ENCODE measurements at places on chromosomes 11 and 22.

DNA sequence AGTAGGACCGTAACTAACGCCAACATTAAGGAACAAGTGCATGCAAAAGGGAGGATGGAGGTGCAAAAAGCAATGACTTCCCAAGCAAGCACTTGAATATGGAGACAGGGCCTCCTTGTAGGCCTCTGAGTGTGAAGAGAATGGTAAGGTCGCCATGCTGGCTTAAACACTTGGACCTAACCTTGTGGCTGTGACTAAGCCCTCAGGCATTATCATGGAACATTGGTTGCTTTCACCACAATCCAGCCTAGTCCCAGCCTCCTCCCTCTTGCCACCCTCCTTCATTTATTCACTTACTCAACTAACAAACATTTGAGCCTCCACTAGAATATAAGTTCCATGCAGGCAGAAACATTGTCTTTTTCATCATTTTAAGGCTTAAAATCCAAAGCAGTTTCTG lies 11.9 kb upstream of the SYTL2 start:
- no peak for DNase-seq

- DNase-seq = no peak
These were observed 697 bp upstream of the SCGB1A1 start for GRCh38 chr11:62418136-62418535.

DNA sequence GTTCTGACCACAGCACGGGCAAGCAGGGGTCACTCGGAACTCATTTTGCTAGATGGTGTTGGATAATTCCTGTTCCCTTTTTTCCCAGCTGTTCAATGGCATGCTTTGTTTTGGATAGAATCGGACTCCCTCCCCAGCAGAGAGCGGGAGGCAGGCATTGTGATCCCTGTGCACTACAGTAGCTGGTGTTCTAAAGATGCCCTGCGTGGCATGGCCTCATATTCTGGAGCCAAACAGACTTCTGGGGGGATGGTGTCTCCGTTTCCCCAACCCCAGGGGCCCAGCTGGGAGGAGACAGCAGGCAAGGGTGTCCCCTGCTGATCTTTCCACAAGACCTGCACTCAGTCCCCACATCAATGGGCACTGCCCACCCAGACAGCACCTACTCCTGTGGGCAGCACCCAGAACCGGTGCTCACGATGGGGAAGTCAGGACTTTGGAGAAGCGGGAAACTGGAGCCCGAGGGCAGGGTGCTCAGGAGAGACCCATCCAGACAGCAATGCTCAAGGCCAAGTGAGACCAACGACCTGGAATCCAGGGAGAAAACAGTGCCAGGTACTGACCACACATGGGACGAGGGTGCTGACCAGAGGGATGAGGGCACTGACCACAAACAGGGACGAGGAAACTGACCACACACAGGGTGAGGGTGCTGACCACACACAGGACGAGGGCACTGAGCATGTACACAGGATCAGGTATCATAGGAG lies 934.9 kb downstream of the BRD1 start:
- no peak for DNase-seq

GRCh38 chr11:56886455-56886854 lies 102.3 kb upstream of the OR5AK2 start:
- no peak for DNase-seq

DNA sequence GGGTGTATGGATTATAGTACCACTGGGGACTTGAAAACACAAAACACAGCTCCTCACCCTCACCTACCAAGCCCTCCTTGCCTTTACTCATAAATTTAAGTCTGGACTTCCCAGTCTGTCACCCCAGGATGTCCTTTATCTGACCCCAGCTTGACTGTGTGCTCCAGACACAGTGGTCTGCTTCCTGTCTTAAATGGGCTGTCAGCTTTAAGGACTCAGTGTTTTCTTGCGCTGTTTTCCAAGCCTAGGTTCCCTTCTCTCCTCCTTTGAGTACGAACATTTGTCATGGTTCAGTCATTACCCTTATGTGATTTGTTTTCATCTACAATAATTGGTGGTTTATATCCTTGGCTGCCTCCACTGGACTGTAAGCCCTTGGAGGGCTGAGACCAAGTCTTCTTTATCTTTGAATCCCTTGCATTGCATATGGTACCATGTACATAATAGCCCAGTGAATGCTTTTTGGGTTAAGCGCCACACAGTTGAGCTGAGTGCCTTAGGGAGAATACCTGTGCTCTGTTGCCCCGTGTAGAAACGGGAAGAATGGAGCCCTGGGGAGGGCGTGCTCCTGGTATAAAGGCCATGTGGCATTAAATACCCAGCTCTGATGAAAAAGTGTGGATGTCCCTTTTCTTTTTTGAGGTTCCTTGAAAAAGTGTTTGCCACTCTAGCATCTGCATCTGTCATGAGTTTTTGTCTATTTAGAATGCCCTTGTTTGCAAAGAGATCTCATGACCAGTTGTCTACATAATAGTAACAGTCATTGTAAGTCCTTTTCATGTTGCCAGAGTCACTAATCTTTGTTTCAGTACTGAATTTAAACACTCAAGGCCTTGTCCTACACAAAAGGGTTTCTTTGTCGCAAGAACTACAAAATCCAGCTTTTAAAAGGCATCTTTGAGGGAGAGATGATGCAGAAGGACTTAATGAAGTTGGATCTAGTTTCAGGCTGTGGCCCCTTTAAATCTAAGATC lies 14.0 kb downstream of the PANX1 start:
- DNase-seq = no peak

GRCh38 chr11:133928628-133929059 lies 28.1 kb downstream of the IGSF9B start:
- DNase-seq = peak; percentile 87

GRCh38 chr11:68200639-68201038 lies 12.5 kb downstream of the KMT5B start:
- no peak for DNase-seq

GRCh38 chr11:70323806-70324205 lies 53.3 kb downstream of the PPFIA1 start:
- no peak for DNase-seq

DNA sequence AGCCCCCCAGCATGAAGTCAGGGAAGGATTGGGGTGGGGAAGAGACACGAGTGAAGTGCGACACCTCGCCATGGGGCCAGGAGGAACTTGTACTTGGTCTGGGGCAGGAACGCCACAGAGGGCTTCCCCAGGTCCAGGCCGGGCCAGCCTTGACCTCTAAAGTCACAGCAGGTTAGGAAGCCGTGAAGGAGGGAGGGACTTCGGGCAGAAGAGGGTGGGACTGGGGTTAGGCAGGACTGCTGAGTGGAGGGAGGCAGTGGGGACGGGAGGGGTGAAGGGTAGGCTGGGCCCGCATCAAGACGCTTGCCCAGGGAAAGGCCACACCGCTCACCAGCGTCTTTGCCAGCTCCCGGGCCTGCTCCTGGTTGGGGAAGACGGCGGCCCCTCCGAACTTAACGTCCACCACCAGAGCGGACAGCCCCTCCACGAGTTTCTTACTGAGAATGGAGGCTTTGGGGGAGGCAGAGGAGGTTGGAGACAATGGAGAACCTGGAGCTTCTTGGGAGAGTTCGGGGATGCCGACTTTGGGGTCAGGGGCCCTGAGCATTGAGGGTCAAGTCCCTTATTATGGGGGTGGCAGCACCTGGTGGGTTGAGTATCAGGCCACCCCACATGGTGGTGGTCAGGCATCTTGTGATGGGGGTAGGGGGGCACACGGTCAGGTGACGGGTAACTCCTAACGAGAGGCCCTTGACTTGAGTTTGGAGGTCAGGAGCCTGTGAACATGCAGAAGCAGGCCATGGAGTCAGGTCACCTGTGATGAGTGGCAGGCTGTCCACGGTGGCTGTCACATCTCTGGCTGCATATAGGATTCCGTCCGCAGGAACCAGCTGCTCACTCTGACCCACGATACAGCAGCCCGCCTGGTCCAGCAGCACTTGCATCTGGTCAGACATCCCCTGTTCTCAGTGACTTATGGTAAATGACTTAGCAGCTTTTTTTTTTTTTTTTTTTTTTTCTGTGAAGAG lies 1.7 kb upstream of the SCO2 start:
- DNase-seq = peak; percentile 24

DNA sequence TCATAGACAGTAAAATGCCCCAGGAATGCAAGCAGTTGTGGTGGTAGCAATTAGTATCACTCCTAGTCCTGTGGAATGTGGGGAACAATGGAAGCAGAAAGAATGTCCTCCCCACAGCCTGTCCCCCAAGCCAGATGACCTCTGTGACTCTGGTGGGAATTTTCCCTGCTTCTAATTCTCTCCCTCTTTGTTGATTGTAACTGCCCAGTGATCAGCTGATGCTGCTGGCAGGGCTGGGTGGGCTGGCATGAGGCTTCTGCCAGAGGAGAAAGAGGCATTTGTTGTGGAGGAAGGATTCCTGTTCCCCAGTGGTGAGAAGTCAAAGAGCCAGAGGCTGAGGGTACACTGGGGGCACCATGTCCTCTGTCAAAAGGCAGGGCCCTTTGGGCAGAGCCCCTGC lies 116.7 kb upstream of the NCAM1 start:
- DNase-seq = no peak

GRCh38 chr11:120666121-120666639 lies 154.6 kb downstream of the GRIK4 start:
- no peak for DNase-seq

- DNase-seq = no peak
These were observed 18.1 kb downstream of the DGCR2 start for GRCh38 chr22:19103880-19104821.

DNA sequence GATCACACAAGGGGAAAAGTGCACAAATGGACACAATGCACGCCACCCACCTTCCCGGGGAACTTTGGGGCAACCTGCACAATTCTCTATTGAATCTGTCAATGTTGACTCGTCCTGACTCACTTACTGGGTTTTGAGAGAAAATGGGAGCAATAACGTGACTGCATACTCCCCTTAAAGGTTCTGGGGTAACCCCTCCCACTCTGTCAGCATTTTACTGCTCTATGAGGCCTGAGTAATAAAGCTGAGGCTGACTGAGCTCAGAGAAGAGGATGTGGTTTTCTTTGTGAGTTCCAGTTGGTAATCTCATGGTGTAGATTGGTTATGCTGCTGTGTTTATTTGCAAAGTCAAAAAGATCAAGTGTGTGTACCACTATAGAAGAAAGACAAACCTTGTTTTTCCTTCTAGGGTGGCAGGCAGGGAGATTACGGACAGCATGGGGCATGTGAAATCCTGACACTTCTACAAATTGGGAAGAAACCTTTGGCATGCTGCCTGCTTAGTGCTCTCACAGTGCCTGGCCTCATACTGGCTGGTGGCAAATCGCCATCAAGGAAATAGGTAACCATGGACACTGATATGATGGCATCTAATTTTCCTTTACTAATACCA lies 16.1 kb upstream of the APOA1 start:
- DNase-seq = no peak

- DNase-seq = no peak
These were observed 1.7 kb downstream of the MOB2 start for GRCh38 chr11:1484695-1485503.

GRCh38 chr11:369336-370018 lies at the start of gene B4GALNT4:
TSS of gene B4GALNT4 (plus strand) at chr11:369499. CDS start at chr11:369804, 305 bp downstream.
- DNase-seq = peak; percentile 32

DNA sequence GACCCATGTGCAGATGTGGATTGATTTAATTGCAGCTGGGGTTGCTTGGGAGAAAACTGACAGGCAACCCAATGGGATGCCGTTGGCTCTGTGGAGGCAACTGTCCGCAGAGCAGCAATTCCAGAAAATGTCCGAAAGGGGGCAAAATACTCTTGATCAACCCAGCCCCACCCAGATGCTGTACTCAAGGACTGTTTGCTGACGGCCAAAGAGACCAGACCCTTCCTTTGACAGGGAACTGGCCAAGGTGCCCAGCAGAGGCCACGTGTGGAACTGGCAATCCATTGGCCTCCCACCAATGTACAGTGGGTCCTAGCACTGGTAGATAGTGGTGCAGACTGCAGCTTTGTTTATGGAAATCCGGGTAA lies 29.7 kb upstream of the KCNA4 start:
- no peak for DNase-seq

DNA sequence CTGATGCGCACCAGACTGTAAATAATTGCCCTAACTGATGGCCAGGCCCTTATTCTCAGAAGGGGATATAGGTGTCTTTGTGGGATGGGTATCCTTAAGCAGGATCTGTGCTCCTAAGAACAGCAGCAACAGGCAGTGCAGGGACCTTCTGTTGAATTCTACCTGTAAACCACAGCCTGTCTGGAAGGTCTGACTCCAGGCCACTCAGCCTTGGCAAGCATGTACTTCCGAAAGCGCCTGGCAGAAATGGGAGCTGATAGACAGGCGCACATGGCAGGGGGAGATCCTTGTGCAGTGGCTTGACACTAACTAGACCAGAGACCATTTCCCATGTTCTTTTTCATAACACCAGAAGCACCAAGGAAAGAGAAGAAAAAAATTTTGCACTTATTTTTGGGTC lies 59.0 kb downstream of the C22orf31 start:
- DNase-seq = no peak

- DNase-seq = no peak
These were observed 24.9 kb upstream of the OSBPL5 start for GRCh38 chr11:3189886-3190583.

DNA sequence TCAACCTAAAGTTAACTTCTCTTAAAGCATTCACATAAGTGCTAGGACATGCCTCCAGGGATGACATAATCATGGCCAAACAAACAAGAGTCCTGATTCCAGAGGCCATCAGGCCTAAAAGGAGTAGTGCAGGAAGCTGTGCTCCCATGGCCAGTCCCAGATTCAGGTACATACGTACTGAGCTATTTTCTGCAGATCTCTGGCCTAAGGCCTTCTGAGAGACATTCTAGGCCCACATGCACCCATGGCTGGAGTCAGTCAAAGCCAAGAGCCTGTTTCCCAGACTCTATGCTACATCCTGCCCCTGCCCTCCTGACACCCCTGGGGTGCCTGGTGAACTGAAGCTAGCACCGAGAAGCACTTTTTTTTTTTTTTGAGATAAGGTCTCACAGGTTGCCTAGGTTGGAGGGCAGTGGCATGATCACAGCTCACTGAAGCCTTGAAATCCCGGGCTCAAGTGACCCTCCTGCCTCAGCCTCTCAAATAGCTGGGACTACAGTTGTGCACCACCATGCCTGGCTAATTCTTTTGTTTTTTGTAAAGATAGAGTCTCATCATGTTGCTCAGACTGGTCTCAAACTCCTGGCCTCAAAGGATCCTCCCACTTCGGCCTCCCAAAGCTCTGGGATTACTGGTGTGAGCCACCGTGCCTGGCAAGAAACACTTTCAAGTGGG lies 553 bp downstream of the CD3D start:
- no peak for DNase-seq

DNA sequence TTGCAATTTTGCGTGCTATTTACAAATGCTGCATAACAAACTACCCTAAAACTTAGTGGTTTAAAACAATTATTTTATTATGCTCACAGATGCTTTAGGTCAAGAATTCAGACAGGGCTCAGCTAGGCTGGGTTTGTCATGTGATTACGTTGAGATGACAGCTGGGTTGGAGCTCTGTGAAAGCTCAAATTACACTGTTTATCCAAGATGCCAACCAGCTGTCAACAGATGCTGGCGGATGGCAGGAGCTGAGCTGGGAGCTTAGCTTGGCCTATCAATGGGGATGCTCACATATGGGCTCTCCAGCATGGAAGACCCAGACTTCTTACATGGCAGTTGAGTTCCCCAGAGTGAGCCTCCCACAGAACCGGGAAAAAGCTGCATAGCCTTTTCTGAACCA lies 62.7 kb downstream of the STK33 start:
- peak; percentile 91 for DNase-seq
